ENCODE measurements at places on chromosomes 16 and 17.

GRCh38 chr17:60748204-60748603 is 70.6 kb downstream of the BCAS3 start:
- DNase-seq, result no peak

DNA sequence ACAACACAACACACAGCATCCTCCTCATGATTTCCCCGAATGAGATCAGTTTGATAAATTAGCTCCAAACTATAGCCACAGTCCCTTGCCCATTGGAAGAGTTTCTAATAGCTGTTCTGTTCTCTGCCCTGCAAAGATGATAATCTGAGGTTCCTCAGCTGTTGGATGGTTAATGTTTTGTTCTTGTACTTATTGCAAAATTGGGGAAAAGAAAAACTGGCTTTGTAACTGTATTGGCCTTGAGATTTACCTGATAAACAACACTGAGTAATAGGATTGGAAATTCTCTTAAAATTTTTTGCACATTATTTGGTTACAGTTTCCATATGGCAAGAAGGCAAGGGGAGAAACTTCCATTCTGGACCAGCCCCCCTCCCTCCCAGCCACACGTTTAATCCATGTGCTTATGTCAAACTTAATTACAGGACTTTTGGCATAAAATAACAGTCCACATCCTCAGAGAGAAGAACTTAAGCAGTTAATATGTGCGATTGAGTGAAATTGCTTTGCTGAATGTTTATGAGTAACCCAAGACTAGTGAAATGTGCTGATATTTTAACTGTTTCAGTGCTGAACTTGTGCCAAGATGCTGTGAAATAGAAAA is 119.1 kb upstream of the ZFHX3 start:
- DNase-seq, result no peak

DNA sequence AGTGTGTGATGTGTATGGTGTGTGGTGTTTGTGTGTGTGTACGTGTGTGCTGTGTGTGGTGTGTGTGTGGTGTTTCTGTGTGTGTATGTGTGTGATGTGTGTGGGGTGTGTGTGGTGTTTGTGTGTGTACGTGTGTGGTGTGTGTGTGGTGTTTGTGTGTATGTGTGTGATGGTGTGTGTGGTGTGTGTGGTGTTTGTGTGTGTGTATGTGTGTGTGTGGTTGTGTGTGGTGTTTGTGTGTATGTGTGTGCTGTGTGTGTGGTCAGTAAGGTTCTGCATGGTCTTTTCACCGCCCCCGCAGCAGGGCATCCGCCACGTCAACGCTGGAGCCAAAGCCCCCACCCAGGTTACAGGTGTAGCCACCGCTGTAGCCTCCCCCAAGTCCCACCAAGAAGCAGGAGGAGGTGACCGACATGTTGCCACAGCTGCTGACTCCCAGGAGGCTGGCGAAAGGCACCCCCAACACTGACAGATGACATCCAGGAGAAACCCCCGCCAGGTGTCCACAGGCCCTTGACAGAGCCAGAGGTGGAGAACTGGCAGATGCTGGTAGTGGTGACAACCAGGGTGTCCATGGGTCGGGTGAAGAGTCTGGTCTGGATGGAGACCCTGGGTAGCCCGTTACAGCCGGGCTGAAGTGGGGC is 9.3 kb upstream of the KRT17 start:
- DNase-seq, result peak; percentile 12

DNA sequence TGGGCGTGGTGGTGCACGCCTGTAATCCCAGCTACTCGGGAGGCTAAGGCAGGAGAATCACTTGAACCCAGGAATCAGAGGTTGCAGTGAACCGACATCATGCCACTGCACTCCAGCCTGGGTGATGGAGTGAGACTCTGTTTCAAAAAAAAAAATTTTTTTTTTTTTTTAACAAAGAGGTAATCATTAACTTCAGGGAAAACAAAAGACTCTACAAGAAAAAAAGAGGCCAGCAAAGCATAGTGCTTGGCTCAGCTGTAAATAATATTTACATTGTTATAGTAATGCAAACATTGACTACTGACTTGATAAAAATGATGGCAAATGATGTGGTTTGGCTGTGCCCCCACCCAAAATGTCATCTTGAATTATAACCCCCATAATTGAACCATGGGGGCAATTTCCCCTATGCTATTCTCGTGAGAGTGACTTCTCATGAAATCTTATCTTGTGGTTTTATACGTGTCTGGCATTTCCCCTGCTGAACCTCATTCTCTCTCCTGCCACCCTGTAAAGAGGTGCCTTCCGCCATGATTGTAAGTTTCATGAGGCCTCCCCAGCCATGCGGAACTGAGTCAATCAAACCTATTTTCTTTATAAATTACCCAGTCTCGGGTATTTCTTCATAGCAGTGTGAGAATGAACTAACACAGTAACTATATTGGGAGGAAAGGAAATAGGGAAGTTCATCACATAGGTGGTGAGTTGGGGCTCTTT is 12.7 kb upstream of the SSTR2 start:
- DNase-seq, result no peak

GRCh38 chr16:8887431-8887765 is 5.2 kb downstream of the LITAFD start:
- no peak for DNase-seq

- DNase-seq, result no peak
Observed at GRCh38 chr16:80914379-80915078, 92.2 kb downstream of the CMC2 start.

All from activated CD4-positive, alpha-beta memory T cell treated with anti-CD3 and anti-CD28 coated beads for 36 hours (primary cell).